NT2/D1 (cell line): ENCODE measurements at places on chromosomes 13 and 19.
A peak's percentile ranks its signal among the peaks of the same experiment; 100 is the strongest.

DNA sequence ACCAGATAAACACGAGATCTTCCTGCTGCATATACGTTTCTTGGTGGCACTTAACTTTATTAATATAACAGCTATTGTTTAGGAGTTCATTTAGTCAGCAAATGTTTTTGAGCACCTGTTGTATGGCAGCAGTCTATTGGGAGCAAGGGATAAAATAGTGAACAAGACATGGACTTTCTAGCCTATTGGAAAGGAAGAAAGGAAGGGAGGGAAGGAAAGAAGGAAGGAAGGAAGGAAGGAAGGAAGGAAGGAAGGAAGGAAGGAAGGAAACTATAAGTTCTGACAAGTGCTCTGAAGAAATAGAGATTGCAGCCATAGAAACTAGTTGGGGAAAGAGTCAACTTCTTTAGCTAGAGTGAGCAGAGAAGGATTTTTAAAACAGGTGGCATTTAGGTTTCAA lies 149.1 kb upstream of the STARD13 start:
- no peak for DNase-seq

DNA sequence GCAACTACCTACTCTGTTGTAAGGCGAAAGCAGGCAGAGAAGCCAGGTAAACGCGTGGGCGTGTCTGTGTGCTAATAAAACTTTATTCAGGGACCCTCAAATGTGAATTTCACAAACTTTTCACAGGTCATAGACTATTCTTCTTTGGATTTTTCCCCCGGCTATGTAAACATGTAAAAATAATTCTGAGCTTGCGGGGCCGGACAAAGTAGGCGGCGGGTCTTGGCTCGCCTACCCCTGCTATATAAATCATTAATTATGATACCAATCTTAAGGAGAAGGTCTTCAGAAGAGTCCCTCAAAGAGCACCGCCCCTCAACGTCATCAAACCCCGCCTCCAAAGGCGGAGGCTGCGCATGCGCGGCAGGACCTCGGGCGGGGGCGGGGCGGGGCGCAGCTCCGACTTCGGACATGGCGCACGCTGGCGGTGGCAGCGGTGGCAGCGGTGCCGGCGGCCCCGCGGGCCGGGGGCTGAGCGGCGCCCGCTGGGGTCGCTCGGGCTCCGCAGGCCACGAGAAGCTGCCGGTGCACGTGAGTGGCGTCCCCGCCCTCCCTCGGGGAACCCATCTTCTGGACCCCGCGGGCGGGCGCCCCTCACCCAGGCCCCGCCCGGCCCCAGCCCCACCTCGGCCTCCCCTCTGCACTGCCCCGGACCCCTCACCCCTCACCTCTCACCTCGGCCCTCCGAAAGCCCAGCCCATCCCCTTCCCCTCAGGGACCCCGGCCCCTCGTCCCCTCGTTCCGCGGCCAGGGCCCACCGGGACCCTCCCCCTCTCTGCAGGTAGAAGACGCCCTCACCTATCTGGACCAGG lies at the start of gene SIN3B:
TSS of gene SIN3B (plus strand) at position 389 of the 812 bp plus-strand sequence. CDS start at position 412, 23 bp downstream.
- peak; percentile 89 for DNase-seq

DNA sequence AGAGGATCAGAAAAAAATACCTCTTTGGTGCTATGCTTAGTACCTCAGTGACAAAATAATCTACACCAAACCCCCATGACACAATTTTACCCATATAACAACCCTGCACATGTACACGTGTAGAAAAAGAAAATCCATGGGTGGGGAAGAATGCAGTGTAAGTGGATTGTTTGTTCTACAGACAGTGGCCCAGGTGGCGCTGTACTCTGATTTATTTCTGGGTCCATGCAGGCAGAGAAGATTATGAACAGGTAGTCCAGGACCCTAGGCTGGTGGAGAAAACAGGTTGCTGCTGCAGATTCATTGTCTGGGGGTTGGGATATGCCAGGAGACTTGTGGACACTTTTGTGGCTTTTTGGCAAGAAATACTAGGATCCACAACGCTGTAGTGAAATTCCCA lies 9.1 kb downstream of the ZNF100 start:
- DNase-seq = no peak

GRCh38 chr13:39023761-39024160 lies 14.1 kb downstream of the PROSER1 start:
- no peak for DNase-seq

DNA sequence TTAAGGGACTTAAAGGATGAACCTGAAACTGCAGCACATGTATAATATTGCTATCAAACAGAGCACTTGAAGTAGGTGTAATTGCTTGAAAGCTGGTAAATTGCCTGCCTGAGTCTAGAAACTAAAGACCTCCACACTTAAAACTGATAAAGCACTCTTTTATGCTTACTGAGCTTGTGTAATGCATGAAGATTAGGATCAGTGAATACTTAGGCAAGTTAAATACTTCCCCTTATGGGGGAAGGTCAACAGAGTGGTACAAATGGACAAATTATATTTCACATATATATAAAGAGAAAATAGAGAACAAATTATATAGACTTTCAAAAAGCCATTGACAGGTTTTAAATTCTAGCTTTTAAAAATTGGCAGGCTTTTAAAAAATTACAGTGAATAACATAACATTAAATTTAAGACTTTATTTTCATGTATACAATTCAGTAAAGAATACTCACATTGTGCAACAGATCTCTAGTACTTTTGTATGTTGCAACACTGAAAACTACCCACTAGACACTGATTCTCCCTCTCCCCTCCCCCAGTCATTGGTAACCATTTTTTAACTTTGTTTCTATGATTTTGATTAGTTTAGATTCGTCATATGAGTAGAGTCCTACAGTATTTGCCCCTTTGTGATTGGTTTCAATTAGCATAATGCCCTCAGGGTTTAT lies 23.9 kb downstream of the PIBF1 start:
- DNase-seq = no peak

- DNase-seq = no peak
Measured at GRCh38 chr13:29684441-29684840, 89.0 kb upstream of the SLC7A1 start.

- DNase-seq = no peak
Measured at GRCh38 chr13:48125794-48126228, 30.9 kb upstream of the MED4 start.

DNA sequence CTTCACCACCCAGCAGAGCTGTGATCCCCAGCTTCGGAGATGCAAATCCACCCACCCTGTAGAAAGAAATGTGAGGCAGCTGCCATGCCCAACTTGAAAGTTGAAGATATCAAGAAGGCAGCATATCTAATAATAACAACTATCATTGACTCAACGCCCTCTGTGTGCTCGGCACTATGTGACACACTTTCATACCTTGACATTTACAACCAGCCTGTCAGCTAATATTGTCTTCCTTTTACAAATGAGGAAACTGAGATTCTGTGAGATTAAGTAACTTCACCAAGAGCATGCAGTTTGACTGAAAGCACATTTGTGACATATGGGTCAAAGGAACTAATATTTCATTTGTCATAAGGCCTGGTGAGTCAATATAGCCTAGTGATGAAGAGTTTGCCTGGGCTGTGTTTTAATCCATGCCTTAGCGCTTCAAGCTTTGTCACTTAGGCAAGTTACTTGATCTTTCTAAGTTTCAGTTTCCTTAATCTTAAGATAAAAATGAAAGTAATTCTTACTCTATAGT lies 137.0 kb downstream of the FLT1 start:
- no peak for DNase-seq

- no peak for DNase-seq
Measured at GRCh38 chr13:85313761-85314503, 485.3 kb downstream of the SLITRK6 start.

DNA sequence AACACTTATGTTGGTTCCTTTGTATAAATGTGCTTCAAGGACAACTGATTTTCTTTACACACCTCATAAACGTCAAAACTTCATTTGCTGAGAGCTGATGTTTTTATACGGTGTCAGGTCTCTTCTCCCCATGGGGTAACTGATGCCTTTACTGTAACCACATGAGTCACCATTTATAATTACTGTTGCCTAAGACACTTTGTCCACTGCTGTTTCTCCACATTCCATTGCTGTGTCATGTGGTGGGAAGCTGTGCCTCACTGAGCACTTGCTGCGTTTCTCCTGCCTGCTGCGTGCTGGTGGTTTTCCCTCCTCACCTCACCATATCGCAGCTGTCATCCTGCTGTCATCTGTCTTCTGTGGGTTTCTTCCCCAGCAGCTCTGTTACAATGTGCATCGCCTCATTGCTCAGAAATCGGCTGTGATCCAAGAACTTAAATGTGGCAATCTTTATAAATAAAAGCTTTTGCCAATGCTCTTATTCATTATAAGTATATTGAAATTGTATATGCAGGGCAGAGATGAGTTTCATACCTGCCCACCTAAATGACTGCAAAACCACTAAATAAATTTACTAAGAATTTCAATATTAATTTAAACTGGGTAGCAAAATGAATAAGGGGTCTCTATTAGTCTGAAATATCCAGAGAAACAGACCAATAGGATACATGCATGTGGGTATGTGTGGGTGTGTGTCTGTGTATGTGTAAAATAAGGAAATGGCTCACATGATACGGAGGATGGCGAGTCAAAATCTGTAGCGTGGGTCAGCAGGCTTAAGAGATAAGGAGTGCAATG lies 547.0 kb upstream of the SLITRK5 start:
- peak; percentile 27 for DNase-seq

DNA sequence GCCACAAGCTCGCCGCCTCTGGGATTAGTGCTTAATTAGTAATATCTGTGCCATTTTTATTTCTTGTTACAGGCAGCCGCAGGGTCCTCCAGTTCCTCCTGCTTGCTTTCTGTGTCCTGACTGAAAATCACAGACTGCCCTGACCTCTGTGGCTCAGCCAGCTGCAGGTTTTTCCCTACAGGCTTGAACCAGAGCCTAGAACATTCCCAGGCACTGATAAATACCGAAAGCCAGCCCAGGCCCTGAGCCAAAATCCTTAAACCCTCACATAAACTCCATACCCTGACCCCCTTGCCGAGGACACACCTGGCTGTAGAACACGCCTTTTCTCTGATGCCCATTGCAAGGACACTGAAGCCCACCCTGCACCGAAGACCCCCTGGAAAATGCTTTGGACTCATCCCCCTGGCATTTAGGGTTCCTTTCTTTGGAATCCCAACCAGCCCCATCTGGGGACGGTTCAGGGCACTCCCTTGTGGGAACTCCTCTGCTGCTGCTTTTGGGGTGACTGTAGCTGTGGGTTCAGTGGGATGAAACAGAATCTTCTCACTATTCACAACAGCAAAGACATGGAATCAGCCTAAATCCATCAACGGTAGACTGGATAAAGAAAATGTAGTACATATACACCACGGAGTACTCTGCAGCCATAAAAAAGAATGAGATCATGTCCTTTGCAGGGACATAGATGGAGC lies 15.5 kb downstream of the DPP9 start:
- DNase-seq = no peak

GRCh38 chr13:109366525-109366924 lies 419.9 kb downstream of the IRS2 start:
- no peak for DNase-seq

DNA sequence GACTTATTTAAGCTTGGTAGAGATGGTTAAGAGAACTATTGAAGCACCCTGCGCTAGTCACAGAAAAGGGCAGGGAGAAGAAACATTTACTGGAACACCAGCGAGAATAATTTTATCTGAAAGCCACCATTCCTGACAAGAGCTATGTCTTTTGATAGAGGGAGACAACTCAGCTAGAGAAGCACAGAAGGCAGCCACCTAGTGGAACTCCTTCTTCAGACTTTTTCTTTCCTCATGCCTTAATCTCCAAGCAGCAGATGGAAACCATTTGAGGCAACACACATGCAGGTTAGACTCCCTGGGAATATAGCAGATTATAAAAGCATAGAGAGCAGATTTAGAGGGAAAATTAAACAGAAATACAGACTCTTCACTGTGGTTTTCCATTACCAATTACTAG lies 813.4 kb downstream of the SLITRK6 start:
- no peak for DNase-seq

DNA sequence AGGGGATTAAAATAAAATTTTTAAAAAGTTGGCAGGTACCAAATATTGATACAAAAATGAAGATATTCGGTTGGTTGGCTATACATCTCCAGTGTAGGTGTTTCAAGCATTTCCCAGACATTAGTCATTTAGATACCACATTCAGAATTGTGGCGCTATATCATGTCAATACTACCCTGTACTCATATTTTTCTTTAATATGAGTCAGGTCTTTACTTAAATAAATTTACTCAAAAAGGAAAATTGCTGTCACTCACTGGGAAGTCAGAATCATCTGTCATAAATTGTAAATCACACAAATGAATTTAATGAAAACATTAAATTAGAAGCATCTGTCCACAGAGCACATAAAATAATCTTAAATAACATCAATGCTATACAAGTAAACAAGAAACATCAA lies 134.2 kb downstream of the TSHZ3 start:
- no peak for DNase-seq

DNA sequence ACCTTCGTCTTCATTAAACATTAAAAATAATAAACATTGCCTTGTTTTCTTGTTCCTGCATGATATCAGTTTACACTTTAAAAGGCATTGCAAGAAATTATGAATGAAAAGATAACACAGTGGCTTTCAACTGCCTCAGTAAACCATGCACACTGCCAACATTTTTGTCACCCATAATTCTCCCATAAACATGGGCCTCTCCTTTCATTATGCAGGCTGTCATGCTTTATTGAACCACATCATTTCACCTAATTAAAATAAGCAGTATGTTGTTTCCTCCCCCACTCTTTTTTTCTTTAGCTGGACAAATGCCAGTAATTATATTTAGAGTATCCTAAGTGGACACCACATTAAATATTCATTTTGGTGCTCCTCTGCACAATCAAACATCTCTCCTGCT lies 1566.5 kb upstream of the SLC10A2 start:
- DNase-seq = no peak

DNA sequence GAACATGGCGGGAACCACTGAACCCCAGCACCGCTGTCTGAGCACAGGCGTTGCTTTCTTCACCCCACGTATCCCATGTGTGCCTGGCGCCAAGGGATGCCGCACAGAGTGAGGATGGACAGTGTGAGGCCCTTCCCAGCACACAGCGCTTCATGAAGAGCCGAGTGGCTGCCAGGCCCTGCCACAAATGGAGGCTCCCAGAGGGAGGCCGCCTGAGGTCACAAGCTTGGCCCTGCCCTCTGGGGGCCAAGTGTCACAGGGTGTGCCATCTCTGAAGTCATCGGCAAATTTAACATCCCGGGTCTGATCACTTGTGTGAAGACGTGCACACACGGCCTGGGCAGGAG lies 24.4 kb downstream of the MPND start:
- DNase-seq = no peak

- no peak for DNase-seq
Measured at GRCh38 chr19:41619018-41619556, 7.8 kb downstream of the CEACAM4 start.

DNA sequence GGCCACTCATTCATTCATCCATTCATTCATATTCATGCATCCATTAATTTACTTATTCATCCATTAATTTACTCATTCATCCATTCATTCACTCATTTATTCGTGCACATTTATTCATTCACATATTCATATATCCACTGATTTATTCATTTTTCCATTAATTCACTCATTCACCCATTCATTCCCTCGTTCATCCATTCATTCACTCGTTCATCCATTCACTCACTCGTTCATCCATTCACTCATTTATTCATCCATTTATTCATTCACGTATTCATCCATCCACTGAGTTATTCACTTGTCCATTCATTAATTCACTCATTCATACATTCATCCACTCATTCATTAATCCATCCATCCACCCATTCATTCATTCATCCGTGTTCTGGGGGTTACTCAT lies 35.8 kb upstream of the OLFM2 start:
- DNase-seq = no peak
